ENCODE measurements at places on chromosomes 11 and 22.

DNA sequence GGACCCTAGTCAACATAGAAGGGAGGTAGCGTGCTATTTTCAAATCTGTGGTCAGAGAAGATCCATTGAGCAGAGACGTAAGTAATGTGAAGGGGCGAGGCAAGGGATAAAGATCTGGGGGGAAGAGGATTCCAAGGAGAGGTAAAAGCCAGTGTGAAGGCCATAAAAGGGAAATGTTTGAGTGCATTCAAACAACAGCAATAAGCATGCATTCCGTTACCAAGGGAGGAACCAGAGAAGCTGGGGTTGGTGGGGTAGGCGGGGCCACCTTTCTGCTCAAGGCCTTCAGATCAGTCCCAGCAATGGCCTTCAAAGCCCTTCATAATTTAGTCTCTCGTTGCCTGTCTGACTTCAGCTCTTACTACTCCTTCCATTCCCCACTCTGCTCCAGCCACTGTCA lies 18.4 kb upstream of the SMPD1 start:
- DNase-seq = no peak

DNA sequence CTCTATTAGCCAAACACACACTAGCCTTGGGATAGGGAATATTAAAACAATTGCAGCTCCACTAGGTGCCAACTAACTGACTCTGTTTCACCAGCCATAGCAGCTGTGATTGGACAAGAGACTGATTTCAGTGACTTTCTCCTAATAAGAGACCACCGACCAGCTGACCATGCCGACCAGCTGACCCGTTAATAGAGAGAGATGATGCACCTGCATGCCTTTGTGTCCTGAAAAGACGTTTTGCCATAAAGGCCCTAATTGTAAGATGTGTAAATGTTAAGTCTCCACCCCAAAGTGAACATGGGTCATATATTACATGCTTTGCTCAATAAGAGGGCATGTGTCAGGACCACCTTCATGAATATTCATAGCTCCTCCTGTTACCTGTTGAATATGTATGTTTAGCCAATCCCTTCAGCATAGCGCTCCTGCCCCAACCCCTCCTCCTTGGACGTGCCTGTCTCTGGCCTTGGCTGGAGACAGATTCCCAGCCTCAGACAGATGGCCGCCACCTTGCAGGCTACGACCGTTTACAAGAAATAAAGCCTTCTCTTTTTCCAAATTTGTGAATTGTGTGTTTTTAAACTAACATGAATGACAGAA lies 1.3 kb upstream of the NADSYN1 start:
- DNase-seq = no peak

DNA sequence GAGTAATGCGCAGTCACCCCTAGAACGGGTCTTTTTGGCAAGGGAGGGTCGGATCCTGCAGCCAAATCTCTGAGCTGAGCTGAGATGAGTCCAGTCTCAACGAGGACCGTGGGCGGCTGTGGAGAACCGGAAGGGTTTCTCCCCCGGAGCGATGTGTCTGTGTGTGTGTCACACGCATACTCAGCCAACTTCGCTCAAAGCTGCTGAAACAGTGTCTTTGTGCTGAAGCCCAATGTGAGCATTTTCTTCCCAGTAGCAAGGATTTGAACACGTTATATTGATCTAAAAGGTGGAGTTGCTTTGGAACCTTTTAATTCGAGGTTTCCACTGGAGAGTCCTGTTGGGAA lies 1.4 kb upstream of the CELSR1 start:
- no peak for DNase-seq

DNA sequence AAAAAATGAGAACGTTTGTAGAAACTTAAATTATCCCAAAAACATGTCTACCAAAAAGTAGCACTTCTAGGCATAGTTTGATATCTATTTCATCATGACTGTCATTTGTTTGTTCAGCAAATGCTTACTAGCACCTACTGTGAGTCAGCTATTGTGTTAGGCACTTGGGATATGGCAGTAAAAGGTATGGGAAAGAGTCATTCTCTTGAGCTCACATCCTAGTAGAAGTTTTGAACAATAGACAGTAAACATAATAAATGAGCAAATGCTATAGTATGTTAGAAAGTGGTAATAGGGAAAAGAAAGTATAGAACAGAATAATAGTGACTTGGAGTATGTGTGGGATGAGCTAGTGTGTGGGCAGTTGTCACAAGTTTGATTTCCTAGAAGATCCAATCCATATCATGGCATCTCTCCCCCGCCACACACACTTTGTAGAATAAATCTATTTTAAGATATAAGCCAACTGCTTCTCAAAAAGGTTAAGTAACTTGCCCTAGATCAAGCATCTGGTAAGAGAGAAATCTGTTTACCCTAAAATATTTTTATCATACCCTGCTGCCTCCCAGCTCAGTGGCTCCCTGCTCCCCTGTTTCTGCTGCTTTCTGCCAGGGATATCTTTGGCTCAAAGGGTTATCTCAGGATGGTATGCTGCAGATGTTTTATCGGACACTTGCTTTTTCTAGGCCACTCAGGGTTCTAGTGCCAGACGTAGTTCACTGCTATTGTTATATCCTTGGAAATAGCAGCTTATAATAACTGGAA lies 129.7 kb downstream of the NCAM1 start:
- no peak for DNase-seq

- no peak for DNase-seq
Observed at GRCh38 chr11:78957476-78958245, 383.0 kb upstream of the NARS2 start.

- DNase-seq = no peak
Observed at GRCh38 chr11:75249704-75250103, 9.1 kb downstream of the TPBGL start.

GRCh38 chr11:66976028-66976467 lies 944 bp downstream of the C11orf86 start:
- DNase-seq = no peak

GRCh38 chr11:43359422-43359818 lies 700 bp downstream of the TTC17 start:
- DNase-seq = no peak
